ENCODE measurements at places on chromosomes 7 and 10.

DNA sequence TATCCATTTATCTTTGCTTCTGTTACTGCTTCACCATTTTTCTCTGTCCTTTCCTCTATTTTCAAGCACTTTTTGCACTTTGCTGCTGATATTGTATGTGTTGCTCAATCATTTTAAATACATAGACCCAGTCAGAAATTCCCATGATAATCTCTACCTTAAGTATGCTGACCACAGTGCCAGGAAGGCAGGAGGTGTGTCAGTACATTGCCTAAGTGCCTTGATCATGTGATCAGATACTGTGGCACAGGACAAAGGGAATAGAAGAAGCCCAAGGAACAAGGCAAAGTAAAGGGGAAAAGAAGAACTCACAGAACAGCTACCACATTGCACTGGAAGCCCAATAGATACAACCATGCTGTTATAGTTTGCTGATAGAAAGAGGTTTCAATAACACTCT lies 53.7 kb upstream of the CD36 start:
- peak; percentile 23 for DNase-seq

DNA sequence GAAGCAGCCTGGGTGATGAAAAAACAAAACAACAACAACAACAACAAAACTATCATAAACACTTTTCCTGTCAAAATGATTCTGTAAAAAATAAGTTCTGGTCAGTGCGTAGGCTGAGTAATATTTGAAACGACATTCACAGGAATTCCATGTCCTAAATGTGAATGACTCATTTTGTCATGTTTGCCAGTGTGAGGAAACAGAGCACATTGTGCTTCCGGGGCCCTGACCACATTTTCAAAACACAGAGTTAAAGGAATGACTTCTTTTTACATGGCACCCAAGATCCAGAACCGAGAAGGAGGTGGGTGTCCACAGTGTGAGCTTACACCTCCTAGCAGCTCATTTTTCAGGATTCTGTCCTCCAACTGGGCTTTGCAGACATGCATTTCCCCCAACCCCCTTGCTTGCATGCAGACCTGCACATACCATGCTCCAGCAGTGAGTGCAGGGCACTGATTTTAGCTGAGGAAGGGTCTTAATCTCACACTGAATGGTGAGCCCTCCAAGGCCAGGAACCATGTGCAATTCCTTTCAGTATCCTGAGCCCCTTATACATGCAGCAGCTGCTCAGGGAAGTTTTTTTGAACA lies 3.0 kb downstream of the CLRN3 start:
- DNase-seq, result no peak

DNA sequence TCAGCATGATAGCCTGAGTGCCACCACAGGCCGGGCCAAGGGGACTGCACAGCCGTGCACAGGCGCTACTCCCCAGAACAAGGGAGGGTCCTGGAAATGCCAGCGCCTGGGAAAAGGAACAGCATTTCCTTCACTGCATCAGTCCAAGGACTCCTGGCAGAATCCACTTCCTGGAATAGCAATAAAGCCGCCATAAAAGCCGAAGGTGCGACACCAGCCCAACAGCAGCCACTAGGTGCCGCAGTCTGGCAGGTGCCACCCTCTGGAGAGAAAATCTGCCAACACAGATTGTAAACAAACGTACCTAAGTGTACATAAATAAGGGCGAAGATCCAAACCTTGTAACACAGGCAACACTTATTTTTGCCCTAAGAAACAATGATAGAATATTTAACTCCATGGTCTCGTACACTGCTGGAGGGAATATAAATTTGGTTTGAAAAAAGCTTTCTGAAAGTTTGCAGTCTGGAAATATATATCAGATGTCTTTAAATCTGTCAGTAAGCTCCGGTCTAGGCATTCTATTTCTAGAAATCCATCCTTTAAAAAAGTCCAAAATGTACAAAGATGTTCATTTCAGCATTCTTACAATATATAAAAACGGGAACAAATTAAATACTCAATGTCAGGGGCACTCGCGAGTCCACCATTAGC lies 22.2 kb downstream of the VOPP1 start:
- DNase-seq, result no peak

- no peak for DNase-seq
Measured at GRCh38 chr7:77244222-77244934, 44.8 kb upstream of the FGL2 start.

DNA sequence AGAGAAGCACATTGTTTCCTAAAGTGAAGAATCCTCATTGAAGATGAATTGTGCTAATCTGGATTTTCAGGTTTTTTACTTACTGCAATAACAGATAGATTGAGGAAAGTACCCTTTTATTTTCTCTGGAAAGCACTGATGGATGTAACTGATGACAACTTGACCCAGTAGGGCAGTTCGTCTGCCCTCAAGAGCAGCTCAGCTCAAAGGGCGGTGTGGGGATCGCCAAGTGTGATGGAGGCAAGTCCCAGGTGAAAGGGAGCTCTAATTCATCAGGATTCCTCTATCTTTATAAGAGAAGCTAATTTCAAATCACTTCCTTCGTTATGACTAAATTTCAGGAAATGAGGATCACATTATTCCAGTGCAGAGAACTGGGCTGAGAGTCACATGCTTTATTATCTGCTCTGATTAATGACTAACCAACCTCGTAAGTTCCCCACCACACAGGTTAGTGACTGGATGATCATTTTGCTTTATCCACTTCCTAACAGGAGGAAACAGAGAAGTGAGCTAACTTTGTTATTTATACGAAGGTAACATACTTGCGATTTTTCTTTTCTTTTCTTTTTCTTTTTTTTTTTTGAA lies 98.8 kb downstream of the PFKFB3 start:
- no peak for DNase-seq

GRCh38 chr7:104153287-104153686 lies 54.5 kb downstream of the ORC5 start:
- DNase-seq, result no peak

- no peak for DNase-seq
Measured at GRCh38 chr7:105643384-105643783, 62.1 kb upstream of the EFCAB10 start.

GRCh38 chr7:148637094-148637493 lies 46.5 kb downstream of the C7orf33 start:
- DNase-seq, result no peak

DNA sequence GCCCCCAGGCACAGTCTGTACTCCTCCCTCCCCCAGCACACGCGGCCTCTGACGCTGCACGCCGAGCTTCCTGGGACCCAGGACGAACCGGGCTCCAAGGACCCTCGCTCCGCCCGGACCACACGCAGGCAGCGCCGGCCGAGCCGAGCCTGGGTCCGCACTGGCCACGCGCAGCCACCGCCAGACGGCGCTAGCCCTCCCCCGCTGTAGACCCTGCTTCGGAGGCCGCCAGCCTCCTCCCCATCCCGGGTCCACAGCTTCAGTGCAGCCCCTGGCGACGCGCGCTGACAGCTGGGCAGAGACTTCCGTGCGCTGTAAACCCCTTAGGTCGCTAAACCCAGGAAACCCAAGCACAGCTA lies 936 bp upstream of the TCERG1L start:
- no peak for DNase-seq

DNA sequence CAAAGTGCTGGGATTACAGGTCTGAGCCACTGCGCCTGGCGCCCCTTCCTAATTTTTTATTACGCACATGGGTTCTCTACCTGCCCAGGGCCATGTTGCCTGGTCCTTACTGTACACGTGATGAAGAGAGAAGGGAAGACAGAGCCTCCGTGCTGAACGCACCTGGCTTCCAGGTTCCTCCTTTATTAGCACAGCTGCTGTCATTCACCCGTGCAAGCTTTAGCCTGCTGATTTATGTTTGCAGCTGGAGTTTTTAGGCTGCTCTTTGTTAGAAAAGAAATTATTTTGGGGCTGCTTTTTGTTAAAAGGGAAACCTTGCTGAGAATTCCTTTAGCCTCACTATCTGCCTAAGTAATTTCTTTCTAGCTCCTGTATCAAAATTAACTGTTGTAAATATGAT lies 417.0 kb downstream of the CALN1 start:
- DNase-seq, result no peak

DNA sequence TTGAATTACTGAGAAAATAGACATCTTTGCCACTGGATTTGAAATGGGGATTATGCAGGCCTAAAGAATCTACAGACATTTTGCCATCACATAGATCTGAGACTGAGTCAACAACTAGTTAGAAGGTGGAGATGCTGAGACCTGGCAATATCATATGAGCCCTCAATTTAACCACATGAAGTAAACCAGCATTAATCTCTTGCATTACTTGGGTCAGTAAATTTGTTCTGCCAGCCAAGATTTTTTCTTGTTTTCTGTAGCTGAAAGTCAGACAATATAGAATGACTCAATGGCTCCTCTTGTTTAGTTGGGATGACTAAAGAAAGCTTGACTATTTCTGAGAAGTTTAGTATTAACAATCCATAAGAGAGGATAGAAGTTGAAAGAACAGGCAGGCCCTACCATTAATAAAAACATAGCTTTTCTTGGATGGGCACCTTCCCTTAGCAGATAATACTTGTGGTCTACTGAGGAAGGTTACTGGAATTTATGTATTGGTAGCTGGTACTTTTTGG lies 396.7 kb upstream of the SORCS1 start:
- DNase-seq, result no peak

GRCh38 chr7:1460821-1461645 lies 1.8 kb upstream of the MICALL2 start:
- DNase-seq, result peak; percentile 97

- DNase-seq, result no peak
Measured at GRCh38 chr10:128296253-128297007, 170.2 kb upstream of the MKI67 start.

DNA sequence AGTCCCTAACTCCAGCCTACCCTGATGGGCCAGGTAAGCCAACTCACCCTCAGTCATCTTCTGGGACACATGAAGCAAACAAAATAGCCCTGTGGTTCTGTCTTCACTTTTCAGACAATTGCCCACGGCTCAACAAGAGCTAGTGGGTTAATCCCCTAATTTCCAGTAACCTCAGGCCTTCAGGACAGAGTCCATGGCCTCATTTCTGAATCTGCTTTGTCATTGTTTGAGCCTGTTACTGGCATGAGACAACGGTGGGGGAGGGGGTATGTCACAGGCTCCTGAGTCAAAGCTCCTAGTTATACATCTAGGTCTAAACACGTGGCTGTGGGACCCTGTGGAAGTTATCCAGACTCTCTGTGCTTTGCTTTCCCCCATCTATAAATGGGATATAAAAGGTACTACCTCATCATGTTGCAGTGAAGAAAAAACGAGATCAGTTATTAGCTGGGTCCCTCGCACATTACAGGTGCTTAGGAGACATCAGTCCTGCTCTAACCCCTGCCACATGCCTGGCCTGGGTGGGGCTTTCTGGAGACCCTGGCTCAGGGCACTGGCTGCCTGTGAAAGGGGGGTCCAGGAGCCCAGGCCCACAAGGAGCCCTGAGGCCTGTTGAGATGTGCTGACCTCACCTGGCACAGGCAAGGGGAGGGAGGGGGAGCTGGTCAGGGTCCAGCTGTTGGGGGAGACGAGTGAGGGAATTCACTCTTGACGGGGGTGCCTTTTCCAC lies 16.5 kb downstream of the MAT1A start:
- peak; percentile 53 for DNase-seq

GRCh38 chr7:42285383-42285824 lies 48.4 kb upstream of the GLI3 start:
- DNase-seq, result no peak

GRCh38 chr7:93890041-93890463 lies 501 bp downstream of the TFPI2 start:
- peak; percentile 26 for DNase-seq

DNA sequence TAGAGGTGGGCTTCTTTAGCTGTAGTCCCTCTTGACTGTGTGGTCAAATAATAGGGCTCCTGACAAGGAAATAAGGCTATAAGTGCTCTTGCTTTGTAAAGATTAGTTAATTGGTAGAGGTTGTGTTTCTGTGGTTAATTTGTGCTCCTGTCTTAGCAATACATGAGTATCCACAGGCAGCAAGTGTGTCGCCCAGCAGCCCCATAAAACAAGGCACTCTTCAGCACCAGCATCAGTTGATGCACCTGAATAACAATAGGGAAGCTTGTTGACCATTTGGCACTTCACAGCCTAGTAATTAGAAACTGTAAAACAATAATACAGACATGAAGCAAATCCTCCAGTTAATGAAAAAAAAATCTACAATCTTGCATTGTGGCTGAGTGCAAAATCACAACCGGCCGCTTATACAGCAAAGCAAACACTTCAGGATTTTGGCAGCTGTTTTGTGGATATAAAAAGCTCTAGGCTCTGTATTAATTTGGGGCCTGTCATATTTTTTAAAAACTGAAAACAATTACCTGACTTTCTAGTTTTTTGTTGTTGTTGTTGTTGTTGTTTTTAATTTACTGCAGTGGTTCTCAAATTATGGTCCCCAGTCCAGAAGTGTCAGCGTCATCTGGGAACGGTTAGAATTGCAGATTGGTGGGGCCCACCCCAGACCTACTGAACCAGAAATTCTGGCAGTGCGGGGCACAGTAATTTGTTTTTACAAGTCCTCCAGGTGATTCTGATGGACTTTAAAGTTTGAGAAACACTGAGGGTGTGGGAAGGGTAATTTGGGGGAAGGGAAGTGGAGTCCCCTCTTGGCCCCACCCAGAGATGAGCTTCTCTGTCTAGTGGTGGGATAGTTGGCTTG lies 56.8 kb downstream of the AUTS2 start:
- DNase-seq, result no peak

DNA sequence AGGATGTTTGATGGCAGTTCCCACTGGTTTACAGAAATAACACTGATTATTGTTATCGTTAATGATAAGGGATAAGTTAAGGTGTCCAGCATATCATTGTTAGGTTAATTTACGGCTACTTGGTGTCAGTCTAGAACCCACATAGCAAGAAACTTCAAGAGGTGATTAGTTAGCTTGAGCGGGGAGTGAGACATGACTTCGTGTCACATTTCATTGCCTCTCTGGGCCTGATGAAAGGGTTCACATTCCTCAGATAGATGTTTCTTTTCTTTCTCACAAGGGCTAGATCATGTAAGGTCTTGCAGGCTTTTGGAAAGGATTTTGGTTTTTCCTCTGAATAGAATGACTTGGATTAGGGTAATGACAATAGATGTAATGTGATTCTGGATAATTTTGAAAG lies 26.7 kb downstream of the WAC start:
- no peak for DNase-seq

DNA sequence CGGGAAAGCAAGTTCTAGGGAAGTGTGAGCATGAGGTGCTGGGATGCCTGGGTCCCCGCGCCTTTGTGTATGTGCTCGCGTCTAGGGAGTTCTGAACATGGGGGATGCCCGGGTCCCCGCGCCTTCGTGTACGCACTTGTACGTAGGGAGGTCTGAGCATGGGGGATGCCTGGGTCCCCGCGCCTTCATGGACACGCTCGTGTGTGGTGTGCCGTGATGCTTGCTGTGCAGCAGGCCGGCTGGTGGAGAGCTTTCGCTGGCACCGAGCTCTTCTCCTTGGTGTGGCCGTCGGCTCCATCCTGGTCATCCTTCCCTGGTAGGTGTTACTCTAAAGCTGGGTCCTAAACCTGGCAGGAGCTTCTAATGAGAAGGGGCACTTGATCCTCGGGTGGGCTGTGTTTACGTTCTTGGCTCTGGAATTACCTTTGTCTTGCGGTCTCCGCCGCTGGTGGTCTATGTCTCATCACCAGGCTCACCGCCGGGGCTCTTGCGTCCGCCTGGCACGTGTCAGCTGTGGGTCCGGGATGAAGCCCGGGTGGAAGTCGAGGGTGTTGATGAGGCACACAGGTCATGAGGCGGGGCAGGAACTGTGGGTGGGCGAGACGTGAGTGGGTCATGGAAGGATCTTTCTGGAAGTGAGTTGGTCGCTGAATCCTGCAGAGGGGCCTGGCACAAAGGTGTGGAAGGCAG lies 63.5 kb downstream of the DNAJB6 start:
- DNase-seq, result no peak

- DNase-seq, result no peak
Measured at GRCh38 chr10:26438534-26439341, 597 bp downstream of the APBB1IP start.

GRCh38 chr10:80518143-80518806 lies 19.4 kb upstream of the SH2D4B start:
- DNase-seq, result no peak

GRCh38 chr10:33231621-33232350 lies 102.7 kb downstream of the NRP1 start:
- no peak for DNase-seq

Data from HuH-7 (cell line).